ENCODE measurements at places on chromosomes 7 and 10. TPM values are rescaled to one million over a fixed set of nuclear protein-coding genes. Genes with fewer than 3 reads are reported as not detected.

- DNase-seq = no peak
Measured at GRCh38 chr10:117718986-117719920, 176.7 kb downstream of the EMX2 start.

DNA sequence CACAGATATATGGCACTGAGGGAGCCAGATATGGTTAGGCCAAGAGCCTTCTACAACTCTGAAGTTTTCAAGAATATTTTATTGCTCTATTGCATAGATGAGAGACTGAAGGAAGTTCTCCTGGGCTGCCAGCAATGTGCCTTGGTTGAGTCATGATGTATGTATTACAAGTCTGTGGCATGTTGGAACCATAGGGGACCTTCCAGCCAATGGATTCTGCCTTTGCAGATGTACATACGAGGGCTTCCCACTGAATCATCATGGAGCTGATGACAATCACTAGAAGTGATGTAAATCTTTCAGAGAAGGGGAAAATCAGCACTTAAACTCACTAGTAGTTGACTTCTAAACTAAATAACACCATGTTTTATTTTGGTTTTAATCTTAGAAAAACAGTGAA lies 419.5 kb downstream of the PHTF2 start:
- DNase-seq = no peak

The SLC35G1 gene
- 14.5 TPM for polyA plus RNA-seq

The TMEM176B gene
- 26.8 TPM for polyA plus RNA-seq

The PON1 gene
- not detected for polyA plus RNA-seq

Measured in aorta (tissue), 5 donors.